ENCODE measurements at places on chromosomes 16 and 17.
A peak's percentile ranks its signal among the peaks of the same experiment; 100 is the strongest.

GRCh38 chr17:34113089-34113488, 142.0 kb upstream of the CCL2 start:
- DNase-seq = no peak

- no peak for DNase-seq
These were observed 62.2 kb downstream of the FBXL20 start for GRCh38 chr17:39339272-39339671.

- no peak for DNase-seq
These were observed 25.0 kb downstream of the TAC4 start for GRCh38 chr17:49822829-49823228.

GRCh38 chr17:28955408-28955807, 4.1 kb upstream of the PHF12 start:
- DNase-seq = no peak

DNA sequence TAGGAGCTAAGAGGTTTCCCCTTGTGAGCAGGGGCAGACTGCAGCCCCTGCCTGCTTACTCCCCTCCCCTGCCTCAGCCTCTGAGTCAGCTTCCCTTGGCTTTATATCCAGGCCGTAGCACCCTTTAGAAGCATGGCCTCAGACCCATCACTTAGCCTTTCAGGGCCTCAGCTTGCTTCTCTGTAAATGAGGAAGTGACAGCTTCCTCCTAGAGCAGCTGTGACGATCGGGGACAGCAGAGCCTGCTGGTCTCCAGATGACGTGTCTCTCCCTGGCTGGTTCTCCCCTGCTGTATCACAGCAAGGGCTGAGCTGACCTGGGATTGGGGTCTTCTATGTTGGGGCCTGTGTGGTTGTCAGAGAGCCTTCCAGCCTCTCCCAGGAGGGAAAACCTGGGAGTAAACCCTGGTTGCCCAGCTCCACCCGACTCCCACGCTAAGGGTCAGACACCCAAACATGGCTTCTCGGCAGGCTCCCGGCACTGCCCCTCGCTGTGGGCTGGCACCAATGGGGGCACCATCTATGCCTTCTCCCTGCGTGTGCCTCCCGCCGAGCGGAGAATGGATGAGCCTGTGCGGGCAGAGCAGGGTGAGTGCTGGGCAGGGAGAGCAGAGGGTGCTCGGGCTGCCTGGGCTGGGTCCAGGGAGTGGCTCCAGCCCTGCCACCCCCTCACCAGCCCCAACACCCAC, 16.3 kb upstream of the MYO15B start:
- peak; percentile 67 for DNase-seq

- no peak for DNase-seq
These were observed 58.8 kb downstream of the TBX4 start for GRCh38 chr17:61510991-61511390.

- no peak for DNase-seq
These were observed at the start of gene TEKT5 for GRCh38 chr16:10694830-10695229. Gene TEKT5 (minus strand): TSS chr16:10694930. CDS start chr16:10694873, 57 bp downstream.

Data from GM18507 (cell line).